ENCODE measurements at places on chromosomes 4 and X.

- no peak for DNase-seq
Observed at GRCh38 chr4:91092398-91092980, 965.3 kb downstream of the CCSER1 start.

GRCh38 chrX:154731881-154732280 lies 19.0 kb downstream of the GAB3 start:
- DNase-seq: peak; percentile 38

GRCh38 chrX:41445171-41445570 lies 2.0 kb upstream of the NYX start:
- no peak for DNase-seq

- DNase-seq: no peak
Observed at GRCh38 chr4:38983787-38984598, 48.2 kb downstream of the TMEM156 start.

- no peak for DNase-seq
Observed at GRCh38 chr4:17630228-17630627, 15.8 kb downstream of the MED28 start.

DNA sequence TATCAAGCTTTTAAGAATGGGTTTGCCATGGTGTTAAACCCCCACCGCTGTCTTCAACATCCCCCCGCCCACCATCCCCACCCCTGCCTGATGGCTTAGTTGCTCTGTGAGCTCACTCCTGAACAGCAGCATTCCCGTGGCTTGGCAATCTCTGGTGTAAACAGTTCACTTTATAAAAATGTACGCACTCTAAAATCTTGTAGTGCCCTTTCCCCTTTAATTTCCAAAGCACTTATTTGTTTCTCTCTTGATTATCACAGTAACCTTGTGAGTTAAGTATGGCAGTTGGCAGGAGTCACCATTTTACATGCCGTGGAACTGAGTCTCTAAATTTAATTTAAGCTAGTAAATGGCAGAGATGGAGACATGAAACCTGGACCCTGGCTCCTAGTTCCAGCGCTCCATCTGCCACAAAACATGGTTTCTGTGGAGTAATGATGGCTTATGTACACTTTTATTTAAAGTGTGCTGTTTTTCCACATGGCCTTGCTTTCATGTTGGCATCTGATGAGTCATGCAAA lies 123.1 kb downstream of the AFF1 start:
- no peak for DNase-seq

DNA sequence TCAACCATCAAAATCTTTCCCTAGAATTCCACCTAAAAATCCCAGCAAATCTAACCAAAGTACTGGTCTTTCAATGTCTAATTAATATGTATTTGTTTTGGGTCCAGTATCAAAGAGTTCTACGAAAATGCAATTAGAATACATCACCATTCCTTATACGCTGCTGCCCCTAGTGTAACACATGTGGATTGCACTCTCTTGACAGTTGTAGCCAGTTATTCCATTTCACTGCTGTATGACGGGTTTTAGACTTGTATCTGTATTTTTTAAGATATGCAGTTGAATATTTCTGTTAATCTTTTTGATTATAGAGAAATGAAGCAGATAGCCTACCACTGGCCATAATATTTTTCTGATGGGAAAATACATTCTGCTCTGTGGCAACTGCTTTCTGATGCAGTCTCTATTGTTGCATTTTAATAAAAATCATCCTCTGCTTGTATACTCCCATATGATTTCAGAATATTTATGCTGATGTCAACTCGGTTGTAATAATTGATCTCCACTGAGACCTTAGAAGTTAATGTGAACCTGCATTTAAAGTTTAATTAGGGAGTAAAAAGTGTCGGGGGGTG lies 17.1 kb upstream of the PAGE2B start:
- no peak for DNase-seq

GRCh38 chrX:68994135-68994890 lies 165.5 kb downstream of the EFNB1 start:
- peak; percentile 74 for DNase-seq

All from MV-4-11 (cell line).